ENCODE measurements at places on chromosomes 7 and 10. TPM values are rescaled to one million over a fixed set of nuclear protein-coding genes. Genes with fewer than 3 reads are reported as not detected.

NACAD gene
- 0.05 TPM for total RNA-seq

DNA sequence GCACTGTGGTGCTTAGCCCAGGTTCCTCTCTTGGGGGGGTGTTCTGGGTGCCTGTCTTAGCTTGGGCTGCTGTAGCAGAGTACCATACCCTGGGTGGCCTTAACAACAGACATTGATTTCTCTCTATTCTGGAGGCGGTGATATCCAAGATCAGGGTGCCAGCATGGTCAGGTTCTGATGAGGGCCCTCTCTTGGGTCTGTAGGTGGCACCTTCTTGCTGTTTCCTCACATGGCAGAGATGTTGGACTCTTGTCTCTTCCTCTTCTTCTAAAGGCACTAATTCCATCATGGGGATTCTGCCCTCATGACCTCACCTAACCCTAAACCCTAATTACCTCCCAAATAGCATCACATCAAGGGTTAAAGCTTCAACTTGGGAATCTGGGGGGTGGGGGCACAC, 19.9 kb upstream of the CRHR2 start:
- no peak overlapping the region for H3K27ac ChIP-seq
- H3K4me1 ChIP-seq, result peaks cover 6% of the 10 kb centered on the region
- no peaks in the 10 kb centered on the region for H3K36me3 ChIP-seq
- DNase-seq, result peak; percentile 35
- no peaks in the 10 kb centered on the region for H3K27me3 ChIP-seq

SPDYE6 gene
- not detected for total RNA-seq

DNA sequence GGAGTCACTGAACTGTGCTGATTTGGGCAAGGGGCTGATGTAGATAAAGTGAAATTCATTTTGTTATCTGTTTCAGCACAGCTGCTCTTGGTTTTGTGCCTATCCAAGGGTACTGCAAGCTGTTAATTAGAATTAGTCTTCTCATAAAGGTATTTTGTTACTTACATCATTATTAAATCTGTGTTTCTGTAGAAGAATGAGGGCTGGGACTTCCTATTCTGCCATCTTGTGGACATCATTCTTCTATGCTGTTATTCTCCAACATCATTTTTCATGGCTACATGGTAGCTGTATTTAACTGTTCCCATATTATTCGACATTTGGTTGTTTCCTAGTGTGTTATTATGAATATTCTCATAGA, 76.2 kb upstream of the CCDC71L start:
- no peaks in the 10 kb centered on the region for H3K27me3 ChIP-seq
- no peak for DNase-seq
- H3K4me1 ChIP-seq, result peaks cover 22% of the 10 kb centered on the region
- no peak overlapping the region for H3K4me3 ChIP-seq

DNA sequence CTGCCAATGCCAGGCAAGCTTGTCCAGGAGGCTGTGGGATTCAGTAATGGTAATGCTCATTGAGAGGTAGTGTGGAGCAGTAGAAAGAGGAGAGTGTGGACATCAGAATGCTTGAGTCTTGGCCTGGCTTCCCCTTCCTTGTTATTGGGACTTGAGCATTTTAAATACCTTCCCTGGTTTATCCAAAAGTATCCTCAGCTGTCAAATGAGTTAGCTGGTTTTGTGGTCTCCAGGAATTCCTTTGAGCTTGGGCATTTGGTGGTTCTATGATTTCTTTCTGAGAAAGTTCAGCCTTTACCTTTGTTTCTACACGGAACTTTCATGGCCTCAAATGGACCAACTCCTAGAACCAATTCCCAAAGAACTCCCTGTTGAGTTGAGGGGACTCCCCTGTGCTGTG, 264.3 kb downstream of the PTEN start:
- no peak for DNase-seq
- no peak overlapping the region for H3K4me3 ChIP-seq
- peaks cover 4% of the 10 kb centered on the region for H3K27me3 ChIP-seq
- no peaks in the 10 kb centered on the region for H3K36me3 ChIP-seq
- H3K27ac ChIP-seq, result no peak overlapping the region
- peaks cover 2% of the 10 kb centered on the region for H3K4me1 ChIP-seq

DNA sequence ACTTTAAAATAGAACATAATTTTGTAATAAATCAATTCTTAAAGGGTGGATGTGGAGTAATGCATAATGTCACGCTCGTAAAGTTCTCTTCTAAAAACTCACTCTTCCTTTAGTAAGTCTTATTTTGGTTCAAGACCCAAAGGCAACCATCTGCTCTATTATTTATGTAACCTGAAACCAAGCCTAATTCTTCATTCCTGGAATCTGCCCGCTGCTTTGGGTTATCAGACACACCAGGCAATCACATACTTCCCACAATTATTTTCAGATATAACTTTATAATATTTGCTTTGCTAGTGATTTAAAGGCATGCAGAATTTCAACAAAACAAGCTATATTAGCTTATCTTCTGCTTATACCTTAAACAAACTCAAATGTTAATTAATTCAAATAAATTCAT, 39.0 kb downstream of the RAB11FIP2 start:
- H3K27me3 ChIP-seq, result no peaks in the 10 kb centered on the region
- peaks cover 1% of the 10 kb centered on the region for H3K4me1 ChIP-seq
- no peak overlapping the region for H3K4me3 ChIP-seq
- peaks cover 30% of the 10 kb centered on the region for H3K36me3 ChIP-seq

POLR1F gene
- total RNA-seq, result 20.3 TPM

AMPH gene
- not detected for total RNA-seq

SUGCT gene
- 0.44 TPM for total RNA-seq

- H3K27ac ChIP-seq, result no peak overlapping the region
- DNase-seq, result no peak
- no peaks in the 10 kb centered on the region for H3K36me3 ChIP-seq
- no peak overlapping the region for H3K4me3 ChIP-seq
- H3K27me3 ChIP-seq, result no peaks in the 10 kb centered on the region
These were observed 117.5 kb upstream of the HGF start for GRCh38 chr7:81887098-81888090.
